ENCODE measurements at places on chromosomes 2 and 18.

DNA sequence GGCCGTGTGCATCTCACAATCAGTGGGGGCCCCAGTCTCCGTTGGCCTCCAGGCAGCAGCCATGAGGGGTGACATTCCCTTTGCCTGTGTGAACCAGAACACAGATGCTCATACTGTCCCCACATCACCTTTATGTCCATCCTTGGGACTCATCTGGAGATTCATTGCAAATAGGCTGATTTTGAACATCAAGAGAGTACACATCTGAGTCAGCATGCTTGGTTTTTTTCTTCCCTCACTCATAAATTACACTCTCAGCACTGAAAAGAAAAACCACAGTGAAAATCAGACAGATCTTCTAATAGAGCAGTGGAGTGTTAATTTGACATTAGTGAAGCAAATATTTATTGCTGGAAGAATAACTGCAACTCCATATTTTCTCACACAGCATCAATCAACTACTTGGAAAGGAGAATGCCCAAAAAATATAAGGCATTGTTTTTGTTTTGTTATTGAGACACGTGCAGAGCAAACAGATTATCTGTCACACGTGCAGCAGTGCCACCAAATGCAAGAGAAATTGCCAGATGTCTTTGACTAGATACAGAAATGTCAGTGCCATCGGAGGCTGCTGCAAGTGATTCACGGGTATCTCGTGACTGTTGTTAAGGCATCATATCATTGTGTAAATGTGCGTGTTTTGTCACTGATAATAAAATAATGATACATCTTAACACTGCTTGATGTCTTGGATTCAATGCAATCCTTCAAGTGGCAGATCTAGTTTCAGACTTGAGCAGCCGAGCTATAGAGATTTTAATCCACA lies 10.9 kb downstream of the APCDD1 start:
- no peak for DNase-seq

DNA sequence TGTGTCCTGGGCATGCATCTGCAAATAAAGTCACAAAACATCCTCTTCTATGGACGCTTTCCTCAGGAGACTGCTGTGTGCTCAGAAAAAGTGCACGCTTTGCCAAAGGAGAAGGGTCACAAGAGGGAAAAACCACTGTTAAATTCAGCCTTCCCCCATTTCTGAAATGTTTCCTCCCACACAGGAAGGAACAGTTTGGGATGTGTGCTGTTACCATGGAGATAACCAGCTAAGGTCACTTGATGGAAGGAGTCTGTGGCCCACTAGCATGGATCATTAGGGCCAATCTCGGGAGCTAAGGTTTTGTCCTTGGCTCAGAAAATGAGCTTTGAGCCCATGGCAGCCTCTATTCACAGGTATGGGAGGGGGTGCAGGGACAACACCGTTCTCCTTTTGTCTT lies 5.6 kb downstream of the KCNE4 start:
- DNase-seq: no peak

DNA sequence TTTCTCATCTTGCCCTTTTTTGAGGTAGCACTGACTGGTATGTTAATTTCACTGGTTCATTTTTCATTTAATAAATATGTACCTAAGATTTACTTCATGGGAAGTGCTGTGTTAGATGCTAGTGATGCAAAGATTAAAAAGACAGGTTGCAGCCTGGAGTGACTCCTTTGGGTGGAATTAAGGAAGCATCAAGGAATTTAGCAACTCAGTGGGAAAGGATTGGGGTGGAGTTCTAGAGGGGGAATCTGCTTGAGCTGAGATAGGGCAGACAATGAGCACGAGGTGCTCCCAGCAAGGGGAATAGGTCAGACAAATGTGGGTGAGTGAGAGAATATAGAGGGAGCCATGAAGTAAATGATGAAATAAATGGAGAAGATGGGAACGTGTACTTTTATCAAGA lies 57.0 kb downstream of the LYPD6 start:
- DNase-seq: no peak

- no peak for DNase-seq
Observed at GRCh38 chr2:8806885-8807704, 30.3 kb downstream of the KIDINS220 start.

GRCh38 chr18:72104851-72105250 lies 439.3 kb downstream of the CBLN2 start:
- DNase-seq: no peak

GRCh38 chr2:190103144-190103543 lies 40.6 kb upstream of the MSTN start:
- DNase-seq: no peak

DNA sequence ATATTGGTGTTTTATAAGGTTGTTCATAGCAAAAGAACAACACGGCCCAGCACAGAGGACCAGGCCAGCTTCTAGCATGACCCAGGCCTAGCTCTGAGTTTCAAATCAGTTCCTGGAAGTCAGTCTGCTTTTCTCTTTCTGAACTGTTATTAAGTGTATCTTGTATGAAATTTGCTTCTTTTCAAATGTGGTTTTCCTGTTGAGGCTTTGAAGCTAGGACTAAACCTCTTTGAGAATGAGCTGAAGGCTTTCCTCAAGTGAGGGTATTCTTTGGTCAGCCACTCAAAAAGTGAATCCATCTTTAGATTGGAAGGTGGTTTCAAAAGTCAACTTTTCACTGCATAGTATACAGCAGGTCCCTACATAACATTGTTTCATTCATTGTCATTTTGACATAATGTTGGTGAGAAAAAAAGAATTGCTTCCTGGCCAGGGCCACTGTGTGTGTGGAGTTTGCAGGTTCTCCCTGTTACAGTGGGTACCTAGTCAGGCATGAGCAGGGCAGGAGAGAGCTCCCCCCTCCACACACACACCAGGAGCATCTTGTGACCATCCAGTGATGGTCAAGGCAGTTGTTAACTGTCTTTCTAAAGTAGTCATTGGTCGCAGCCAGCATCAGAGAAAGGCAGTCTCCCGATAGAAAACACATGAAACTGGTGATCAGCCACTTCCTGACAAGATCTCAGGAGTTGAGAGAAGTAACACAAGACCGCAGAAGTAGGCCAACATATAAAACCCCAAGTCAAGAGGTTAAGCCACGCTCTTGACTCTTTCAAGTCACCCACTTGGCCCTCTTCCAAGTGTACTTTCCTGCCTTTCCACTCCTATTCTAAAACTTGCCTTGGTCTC lies 6.7 kb upstream of the ACAA2 start:
- peak; percentile 41 for DNase-seq

- no peak for DNase-seq
Observed at GRCh38 chr2:24153478-24153877, 21.4 kb upstream of the FAM228A start.

GRCh38 chr2:161417438-161418274 lies 1.6 kb downstream of the TBR1 start:
- DNase-seq: no peak

DNA sequence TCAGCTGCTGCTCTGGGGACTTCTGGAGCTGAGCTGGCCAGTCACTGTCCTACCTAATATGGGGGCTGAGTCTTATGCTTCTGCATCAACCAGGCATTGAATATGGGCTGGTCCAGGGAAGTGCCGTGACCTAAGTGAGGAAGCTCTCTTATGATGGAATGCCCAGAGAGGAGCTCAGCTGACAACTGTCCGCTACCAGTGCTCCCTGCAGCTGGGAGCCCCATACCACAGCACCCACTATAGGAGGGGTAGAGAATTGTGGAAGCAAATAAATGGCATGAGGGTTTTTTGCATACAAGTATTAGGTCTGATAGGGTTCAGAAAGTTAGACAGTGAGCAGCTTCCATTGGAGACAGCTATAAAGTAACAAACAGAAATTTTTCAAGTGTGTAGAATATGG lies 4.5 kb downstream of the TIMM21 start:
- DNase-seq: no peak

DNA sequence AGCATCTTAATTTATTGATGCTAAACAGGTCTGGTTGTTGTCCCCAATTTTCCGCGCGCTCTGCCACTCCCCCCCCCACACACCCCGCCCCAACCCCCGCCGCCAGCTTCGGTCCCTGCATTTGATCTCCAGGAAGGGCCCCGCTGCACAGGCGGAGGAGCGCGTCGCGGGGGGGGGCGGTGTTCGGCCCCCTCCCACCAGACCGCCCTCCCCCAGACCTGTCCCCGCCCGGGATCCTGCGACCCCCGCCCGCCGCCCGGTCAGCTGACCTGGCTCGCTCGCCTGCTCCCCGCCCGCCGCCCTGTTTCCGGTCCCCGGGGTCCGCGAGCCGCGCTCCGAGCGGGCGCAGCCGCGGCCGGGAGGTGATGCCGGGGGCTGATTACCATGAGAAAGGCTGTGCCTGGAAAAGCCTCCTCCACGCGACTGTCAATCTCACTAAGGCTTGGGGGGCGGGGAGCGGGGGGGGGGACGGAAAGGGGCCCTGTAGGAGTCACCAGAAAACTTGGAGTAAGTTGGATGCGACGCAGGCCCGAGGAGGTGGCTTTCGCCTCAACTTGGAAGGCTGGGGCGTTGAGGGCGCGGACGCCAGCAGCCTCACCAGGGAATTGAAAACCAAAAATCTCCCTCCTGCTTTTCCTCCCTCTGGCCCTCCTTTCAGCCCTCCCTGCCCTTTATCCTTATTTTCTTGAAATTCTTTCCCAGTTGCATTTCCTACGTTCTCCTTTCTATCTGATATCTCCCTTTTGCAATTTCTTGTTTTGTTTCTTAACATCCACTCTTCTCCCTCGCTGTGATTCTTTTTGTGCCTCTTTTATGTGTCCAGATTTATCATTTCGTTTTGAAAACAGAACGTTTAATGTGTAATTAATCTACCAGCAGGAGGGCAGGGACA lies 4.4 kb upstream of the ZEB2 start:
- DNase-seq: no peak

Measured in activated T-helper 1 cell treated with anti-CD3 and anti-CD28 coated beads, Interleukin-12 subunit alpha, Interleukin-12 subunit beta, Interleukin-2, Interleukin-4 antibody, amounts not matched to agents 30 ng/mL and 10 ng/mL and 1 ng/mL, durations not matched to agents 14 hours and 24 hours and 36 hours (primary cell).